ENCODE measurements at places on chromosomes 1 and 21.

- DNase-seq, result no peak
These were observed 130.4 kb downstream of the SYT2 start for GRCh38 chr1:202579806-202580205.

GRCh38 chr1:224201383-224201782, 18.3 kb downstream of the DEGS1 start:
- DNase-seq, result no peak

DNA sequence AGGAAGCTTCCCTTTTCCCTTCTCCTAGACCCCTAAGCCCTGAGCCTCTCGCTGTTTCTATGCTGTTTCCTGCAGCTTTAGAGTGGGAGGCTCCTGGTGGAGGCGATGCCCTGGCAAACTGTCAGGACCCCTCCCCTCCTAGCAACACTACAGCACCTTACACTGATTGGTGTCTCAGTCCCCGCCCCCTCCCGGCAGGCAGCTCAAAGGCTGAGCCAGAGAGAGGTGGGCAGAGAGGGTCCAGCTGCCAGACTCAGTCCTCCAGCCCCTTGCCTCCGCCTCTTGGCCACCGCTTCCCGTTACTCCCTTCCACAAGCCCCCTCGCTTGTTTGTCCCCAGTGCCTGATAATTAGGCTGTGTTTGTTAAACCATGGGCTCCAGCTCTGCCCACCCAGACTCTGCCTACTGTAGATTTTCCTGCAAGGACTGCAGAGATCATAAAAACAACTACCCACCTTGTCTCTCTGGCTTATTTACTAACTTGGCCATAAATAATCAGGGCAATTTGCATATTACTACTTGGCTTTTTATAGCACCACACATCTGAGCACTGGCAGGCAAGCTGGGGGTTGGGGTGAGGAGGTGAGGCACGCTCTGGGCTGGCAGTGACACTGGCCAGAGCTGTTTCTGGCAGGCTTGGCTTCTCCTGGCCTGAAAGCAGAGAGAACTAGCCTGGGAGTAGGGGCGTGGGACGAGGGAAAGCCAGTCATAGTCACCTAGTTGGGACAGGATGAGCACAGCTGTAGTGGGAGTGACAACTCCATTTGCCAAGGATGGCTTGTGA, 107.5 kb downstream of the CSMD2 start:
- no peak for DNase-seq

DNA sequence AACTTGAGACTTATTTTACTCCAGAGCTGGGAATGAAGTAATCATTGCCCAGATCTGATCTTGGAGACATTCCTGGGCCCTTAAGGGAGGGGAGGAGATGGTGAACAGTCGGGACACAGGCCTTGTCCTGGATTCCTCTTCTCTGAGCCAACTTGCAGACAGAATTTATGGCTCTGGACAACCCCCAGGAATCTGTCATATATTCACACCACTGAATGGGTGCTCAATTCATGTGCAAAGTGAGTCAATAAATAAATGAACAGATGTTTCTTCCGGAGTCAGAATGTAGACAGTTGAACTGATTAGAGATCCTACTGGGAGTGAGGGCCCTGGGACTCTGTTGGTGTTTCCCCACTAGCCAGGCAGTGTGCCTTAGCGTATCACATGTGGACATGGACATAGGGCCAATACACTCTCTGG, 2.6 kb downstream of the TUFT1 start:
- no peak for DNase-seq

DNA sequence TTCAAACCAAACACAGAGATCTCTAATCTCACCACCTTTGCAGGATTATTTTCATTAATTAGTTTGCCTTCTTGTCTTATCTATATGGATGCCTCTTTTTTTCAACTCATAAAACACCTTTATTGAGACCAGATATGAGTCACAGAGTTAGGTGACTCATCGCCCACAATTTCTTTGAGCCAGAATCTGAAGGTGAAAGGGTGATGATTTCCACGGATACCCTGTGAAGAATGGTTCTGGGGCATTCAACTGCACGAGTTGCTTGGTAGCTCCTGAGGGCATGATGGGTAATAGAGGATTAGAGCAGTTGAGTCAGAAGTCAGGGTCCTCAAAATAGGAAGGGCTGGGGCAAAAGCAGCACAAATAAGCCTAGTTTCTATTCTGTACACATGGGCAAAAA, 128.2 kb downstream of the TBX19 start:
- DNase-seq, result peak; percentile 47

- no peak for DNase-seq
These were observed 60.6 kb downstream of the VPS26C start for GRCh38 chr21:37206496-37206895.

- DNase-seq, result no peak
These were observed 91.4 kb downstream of the OLFM3 start for GRCh38 chr1:101905283-101905835.

GRCh38 chr1:7565099-7565750, 205.9 kb upstream of the VAMP3 start:
- DNase-seq, result no peak

- DNase-seq, result no peak
These were observed 31.9 kb upstream of the RGS21 start for GRCh38 chr1:192284927-192285326.

- no peak for DNase-seq
These were observed 305.4 kb downstream of the DISC1 start for GRCh38 chr1:231931846-231932454.

GRCh38 chr1:2585318-2586092, 1.1 kb upstream of the PRXL2B start:
- peak; percentile 25 for DNase-seq

GRCh38 chr1:33185541-33185940, 3.7 kb upstream of the TRIM62 start:
- DNase-seq, result no peak

GRCh38 chr1:221991221-221991620, 249.3 kb upstream of the DUSP10 start:
- DNase-seq, result no peak

GRCh38 chr1:29282135-29282923, 46.0 kb downstream of the PTPRU start:
- no peak for DNase-seq

- no peak for DNase-seq
These were observed 72.7 kb downstream of the TRABD2B start for GRCh38 chr1:47924270-47925048.

- peak; percentile 63 for DNase-seq
These were observed 91.9 kb upstream of the SSX2IP start for GRCh38 chr1:84781946-84782771.
